ENCODE measurements at places on chromosomes 2 and 18. TPM values are rescaled to one million over a fixed set of nuclear protein-coding genes. Genes with fewer than 3 reads are reported as not detected.

MAP3K19 gene
- not detected for total RNA-seq

RNASEH1 gene
- total RNA-seq = 41.6 TPM

AKAIN1 gene
- total RNA-seq = not detected

CHST9 gene
- total RNA-seq = not detected

ABCA12 gene
- under 0.01 TPM for total RNA-seq

STPG4 gene
- 0.11 TPM for total RNA-seq

GREB1 gene
- total RNA-seq = 0.07 TPM

FBLN7 gene
- 2.0 TPM for total RNA-seq

FAM228A gene
- 0.14 TPM for total RNA-seq

ARHGEF4 gene
- total RNA-seq = not detected

FAM161A gene
- total RNA-seq = 2.9 TPM

SLC14A1 gene
- not detected for total RNA-seq

TUBA4B gene
- not detected for total RNA-seq

HMSD gene
- total RNA-seq = not detected

TMEM178A gene
- 0.28 TPM for total RNA-seq

IL36RN gene
- total RNA-seq = not detected

LYG1 gene
- total RNA-seq = 0.39 TPM

TNS1 gene
- total RNA-seq = 30.4 TPM

MYO1B gene
- 45.4 TPM for total RNA-seq

Data from pulmonary artery endothelial cell (primary cell).